OCI-M1 (cell line): ENCODE measurements at places on chromosomes 16 and 17.

DNA sequence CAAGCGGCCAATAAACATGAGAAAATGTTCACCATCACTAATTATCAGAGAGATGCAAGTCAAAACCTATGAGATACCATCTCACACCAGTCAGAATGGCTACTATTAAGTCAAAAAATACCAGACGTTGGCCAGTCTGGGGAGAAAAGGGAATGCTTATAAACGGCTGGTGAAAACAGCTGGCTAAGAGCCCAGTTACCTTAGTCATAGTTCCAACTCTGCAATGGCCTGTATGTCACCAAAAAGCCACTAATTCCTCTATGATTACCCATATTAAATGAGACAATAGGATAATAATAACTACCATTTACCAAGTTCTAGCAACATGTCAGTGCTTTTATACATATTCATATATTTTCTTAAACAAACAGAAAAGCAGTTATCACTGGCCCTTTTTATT, 42.9 kb upstream of the CDRT4 start:
- DNase-seq, result no peak

DNA sequence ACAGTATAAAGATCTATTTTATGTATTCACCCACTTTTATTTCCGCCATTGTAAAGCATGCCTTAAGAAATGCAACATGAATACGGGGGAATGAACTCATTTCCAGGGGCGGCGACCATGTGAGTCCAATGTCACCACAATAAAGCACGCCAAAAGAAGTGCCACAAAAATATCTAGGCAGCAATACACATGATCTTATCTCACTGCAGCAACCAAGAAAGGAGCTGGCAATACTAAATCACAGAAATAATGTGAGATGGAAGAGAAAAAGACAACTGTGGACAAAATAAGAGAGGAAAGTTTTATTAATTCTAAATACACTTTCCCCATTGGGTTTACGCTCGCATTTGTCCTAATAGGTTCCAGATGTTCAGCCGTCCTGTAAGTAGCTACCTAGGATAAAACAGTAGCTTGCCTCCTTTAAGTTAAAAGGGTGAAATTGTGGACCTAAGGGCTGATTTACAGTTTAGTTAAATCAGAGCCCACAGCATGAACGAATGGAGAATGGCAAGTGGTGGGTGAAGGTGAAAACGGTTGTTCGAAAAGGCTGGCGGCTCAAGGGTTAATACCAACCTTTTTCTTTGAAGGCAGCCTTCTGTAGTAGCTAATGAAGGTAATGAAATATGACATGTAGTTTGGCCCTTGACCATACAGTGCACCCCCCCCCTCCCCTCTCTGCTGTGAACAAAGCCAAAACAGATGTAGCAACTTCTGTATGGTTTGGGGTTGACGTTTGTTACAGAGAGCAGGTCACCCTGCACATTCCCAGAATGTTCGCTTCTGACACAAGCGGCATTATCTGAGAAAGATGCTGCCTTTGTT, 504.2 kb upstream of the PSMD7 start:
- DNase-seq, result no peak

DNA sequence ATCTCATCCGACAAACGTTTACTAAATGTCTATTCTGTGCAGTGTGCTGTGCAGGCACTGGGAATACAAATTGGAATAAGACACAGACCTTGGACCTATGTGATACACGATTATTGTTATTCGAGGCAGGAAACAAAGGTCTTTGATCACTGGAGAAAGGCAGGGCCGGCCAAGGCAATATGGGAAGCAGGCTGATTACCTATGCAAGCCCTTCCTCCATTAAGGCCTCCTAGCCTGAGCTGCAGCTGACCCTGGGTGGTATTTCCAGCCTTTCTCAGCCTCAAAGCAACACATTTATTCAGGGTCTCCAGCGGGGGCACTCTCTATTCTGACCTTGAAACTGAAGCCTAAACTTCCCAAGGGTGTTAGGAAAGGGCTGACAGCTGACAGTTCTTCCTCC, 13.4 kb downstream of the ST6GALNAC1 start:
- DNase-seq, result no peak

GRCh38 chr17:54883939-54884338, 16.7 kb upstream of the TOM1L1 start:
- no peak for DNase-seq

- DNase-seq, result peak; percentile 74
Observed at GRCh38 chr17:8126491-8127066, 2.7 kb upstream of the HES7 start.

GRCh38 chr17:29733166-29733565, 110.5 kb upstream of the CORO6 start:
- no peak for DNase-seq

- no peak for DNase-seq
Observed at GRCh38 chr17:40024901-40025300, 9.7 kb downstream of the CSF3 start.

DNA sequence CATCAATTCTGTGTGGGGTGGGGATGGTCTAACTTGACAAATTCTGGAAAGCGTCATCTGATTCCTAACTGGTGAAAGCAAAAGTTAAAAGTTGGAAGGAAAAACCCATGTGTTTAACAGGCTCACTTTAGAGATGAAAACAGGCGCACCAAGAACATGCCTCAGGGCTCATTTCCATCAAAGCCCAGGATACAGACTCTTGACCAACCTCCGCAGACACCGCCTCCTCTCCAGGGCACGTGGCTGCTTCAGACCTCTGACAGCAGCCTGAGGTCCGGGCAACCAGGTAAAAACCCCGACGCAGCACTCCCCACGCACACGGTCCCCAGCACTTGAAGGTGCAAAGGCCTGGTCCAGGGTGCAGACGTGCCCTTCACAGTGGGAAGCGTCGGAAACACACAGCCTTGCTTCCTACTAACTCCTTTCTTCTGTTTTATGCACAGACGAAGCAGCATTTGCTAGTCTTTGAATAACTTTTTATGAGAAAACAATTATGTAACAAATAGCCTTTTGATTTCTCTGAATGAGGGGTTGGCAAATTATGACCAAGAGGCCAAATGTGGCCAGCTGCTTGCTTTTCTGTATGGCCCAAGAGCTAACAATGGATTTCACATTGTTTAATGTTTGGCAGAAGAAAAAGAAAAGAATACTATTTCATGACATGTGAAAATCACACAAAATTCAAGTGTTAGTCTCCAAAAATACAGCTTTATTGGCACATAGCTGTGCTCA, 44.2 kb upstream of the TRAP1 start:
- no peak for DNase-seq

GRCh38 chr17:30586818-30587595, 109.8 kb downstream of the GOSR1 start:
- no peak for DNase-seq

- DNase-seq, result no peak
Observed at GRCh38 chr17:3959921-3960601, 4.2 kb downstream of the ATP2A3 start.

- DNase-seq, result no peak
Observed at GRCh38 chr17:8402921-8403536, 5.4 kb upstream of the RNF222 start.

GRCh38 chr17:32813021-32813420, 63.9 kb downstream of the MYO1D start:
- DNase-seq, result no peak

GRCh38 chr16:83550183-83550569, 257.6 kb upstream of the HSBP1 start:
- DNase-seq, result no peak

GRCh38 chr17:41868568-41868967, 3.3 kb upstream of the KLHL11 start:
- DNase-seq, result no peak

DNA sequence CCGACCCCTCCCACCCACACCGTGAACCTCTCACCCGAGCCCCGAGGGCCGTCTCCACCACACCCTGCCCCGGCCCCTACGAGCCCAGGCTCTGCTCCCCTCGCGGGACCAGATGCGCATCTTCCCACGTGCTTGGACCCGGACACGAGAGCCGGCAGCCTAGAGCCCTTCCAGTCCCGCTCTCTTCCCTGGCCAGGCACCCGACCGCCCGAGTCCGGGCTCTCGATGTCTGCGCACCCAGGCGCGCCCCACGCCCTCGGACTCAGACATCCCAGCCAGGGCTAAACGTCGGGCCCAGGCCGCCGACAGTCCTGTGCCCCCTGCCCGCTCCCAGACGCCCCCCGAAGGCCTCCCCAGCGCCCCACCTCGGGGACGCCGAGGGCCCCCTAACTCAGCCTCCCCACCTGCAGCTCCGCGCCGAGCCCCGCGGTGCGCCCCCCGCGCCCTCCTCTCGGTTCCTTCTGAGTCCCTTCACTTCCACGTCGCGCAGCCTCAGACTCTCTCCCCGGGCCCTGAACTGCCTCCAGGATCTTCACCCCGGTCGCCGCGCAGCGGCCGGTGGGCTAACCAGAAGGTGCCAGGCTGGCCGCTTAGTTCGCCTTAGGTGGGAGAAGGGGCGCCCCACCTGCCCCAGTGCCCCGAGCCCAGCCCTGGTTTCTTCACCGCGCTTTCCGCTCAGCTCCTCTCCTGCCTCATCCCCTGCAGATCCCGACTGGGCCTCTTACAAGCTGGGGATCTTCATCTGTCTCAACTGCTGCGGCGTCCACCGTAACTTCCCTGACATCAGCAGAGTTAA, 688 bp downstream of the ADAP2 start:
- DNase-seq, result no peak

- no peak for DNase-seq
Observed at GRCh38 chr17:21077281-21077680, 34.5 kb upstream of the USP22 start.

GRCh38 chr17:45430006-45430737, 2.5 kb downstream of the ARHGAP27 start:
- no peak for DNase-seq

GRCh38 chr16:70590722-70591415, 55.5 kb upstream of the IL34 start:
- no peak for DNase-seq

DNA sequence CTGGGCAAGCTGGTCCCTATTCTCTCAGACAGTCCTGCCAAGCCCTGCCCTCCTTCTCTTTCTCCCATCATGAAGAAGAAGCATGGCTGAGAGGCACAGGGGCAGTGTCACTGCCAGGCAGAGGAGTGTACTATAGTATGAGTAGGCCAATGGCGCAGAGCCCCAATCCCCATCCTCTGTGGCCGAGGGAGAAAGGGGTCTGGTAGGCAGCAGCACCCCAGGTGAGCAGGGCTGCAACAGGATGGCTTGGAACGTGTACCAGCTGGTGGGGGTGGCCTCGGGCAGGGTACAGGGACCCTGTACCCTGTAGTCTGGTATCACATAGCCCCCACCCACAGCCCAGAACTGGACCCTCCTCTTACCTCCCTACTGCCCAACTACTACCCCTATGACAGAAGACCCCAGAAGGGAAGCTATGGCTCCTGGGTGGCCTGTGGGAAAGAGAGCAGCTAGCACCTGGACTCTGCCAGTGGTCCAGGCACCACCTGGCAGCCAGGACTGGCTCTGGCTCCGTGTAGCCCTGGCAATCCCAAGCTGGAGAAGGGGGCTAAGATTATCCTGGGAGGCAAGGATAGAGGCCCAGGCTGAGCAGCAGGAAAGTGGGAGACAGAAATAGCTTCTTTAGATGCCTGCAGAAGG, 4.4 kb downstream of the SMARCD2 start:
- no peak for DNase-seq

DNA sequence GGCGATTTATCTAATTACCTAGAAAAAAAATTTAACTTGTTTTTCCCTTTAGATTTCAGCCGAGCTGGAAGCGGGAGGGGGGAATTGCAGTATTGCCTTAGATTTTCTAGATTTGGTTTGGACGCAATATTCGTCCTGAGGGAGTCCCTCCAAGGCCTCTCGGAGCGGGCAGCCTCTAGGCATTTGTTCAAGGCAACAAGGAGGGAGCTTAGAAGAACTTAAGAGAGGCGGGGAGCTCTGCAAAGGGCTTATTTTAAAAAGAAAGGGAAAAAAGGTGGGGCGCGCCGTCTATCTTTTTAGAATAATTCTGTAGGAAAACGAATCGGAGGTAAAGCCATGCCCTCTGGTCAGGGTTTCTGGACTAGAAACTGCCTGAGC, 407 bp upstream of the TMEM94 start:
- DNase-seq, result no peak

GRCh38 chr17:36600465-36600864, 918 bp upstream of the MRM1 start:
- DNase-seq, result peak; percentile 54
